Fibroblast of mammary gland (primary cell): ENCODE measurements at places on chromosomes 5 and 9.

DNA sequence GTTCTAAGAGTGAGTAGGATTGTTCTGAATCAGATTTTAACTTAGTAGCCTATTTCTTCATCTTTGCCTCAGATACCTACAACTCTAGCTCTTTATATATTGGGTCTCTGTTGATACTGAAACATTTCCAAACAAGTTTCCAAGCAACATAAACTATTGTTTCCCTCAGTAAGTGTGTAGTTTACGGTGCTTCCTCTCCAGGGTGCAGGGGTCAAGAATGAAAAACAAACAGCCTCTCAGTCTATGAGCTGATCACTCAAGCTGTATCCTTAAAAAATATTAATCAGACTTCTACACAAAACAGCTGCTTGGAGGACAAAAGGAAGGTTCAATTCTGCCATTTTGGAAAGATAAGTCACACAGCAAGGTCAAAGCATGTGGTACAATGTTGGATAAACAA lies 75.0 kb downstream of the ADAMTS12 start:
- peak; percentile 63 for DNase-seq

DNA sequence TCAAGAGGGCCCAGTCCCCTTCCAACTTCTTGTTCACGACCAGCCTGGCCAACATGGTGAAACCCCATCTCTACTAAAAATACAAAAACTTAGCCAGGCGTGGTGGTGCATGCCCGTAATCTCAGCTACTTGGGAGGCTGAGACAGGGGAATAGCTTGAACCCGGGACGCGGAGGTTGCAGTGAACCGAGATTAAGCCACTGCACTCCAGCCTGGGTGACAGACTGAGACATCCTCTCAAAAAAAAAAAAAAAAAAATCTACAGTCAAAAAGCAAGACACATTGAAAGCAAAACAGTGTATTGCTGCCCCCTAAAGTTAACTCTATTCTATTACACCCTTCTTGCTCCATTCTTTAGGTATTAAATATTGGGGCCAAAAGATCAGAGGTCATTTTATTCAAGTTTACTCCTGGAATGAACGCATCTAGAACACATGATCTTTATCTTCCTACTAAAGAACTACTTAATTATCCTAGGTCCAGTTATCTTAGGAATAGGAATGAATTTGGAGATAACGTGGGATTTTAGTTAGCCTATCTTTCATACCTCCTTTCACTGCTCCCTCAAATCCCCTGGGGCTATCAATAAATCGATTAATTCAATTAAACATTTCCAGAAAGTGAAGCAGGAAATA lies 2.4 kb downstream of the ATG12 start:
- DNase-seq: peak; percentile 80

- DNase-seq: peak; percentile 72
Observed at GRCh38 chr9:107153336-107153735, 129.7 kb upstream of the RAD23B start.

- peak; percentile 21 for DNase-seq
Observed at GRCh38 chr5:170681013-170681433, 102.5 kb upstream of the GABRP start.

GRCh38 chr9:5483306-5483705 lies 27.0 kb upstream of the PDCD1LG2 start:
- no peak for DNase-seq

DNA sequence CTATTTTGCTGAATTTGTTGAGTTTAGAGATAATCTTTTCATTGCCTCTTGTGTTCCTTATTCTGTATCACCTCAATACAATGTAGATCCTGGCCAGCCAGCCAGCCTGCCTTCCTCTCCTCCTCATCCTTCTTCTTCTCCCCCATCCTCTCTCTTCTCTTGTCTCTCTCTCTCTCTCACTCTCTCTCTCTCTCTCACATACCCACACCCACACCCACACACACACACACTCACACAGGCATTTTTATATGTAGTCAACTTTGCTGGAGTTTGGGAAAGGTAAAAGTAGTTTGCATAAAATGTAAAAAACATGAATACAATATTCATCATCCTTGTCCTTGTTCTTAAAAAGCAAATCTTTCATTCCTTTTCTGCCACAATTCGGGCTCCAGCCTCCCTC lies 60.5 kb downstream of the ZFAND5 start:
- DNase-seq: no peak

GRCh38 chr9:129583308-129584038 lies 37.4 kb downstream of the C9orf50 start:
- no peak for DNase-seq

GRCh38 chr5:171270136-171270535 lies 38.9 kb upstream of the TLX3 start:
- DNase-seq: peak; percentile 2

DNA sequence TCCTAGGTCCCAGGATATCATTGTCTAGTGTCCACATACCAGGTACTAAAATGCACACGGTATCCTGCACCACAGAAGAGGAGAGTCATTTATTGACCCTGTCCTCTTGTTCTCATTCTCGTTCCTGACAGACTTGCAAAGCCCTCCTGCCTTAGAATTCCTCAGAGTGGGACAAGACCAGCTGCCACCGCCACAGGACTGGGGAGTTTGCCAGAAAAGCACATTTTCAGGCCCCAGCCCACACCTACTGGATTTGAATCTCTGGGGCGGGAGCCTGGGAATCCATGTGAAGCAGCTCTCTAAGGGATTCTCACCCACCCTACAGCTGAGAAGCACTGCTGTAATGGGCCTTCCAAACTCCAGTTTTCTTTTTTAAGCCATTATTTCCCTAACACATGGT lies 68.0 kb upstream of the FANCC start:
- DNase-seq: no peak

GRCh38 chr9:121858788-121859187 lies 207.4 kb downstream of the DAB2IP start:
- no peak for DNase-seq

DNA sequence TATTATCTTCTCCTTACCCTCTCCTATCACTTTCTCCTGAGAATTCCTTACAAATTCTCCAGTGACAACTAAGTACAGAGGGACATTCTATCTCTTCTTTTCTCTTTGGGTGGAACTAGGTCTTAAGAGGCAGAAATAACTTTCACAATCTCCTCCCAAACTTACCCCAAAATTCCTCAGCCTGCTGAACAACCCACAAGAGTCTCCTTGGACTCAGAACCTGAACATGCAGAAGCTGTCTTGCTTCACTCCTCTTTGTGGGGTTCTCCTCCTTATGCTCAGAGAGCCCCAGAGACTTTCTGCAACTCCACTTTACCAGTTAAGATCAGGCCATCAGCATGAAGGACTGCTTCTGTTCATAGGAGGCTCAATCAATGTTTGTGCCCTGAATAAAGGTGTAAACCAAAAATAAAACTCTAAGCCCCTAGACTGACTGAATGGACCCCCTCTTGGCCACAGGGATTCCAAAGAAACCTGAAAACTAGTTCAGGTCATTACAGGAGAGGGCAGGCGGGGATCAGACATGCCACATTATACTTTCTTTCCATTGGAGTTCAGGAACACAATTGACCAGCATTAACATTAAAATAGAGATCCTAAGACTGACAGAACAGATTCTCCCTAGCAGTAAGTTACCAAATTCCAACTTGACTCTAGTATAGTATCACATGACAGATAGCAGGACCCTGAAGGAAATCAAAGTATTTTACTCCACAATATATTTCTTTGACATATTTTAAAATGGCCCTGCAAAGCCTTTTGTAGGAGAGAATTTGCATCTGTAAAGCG lies 179.7 kb upstream of the FBXL17 start:
- peak; percentile 33 for DNase-seq
